NCI-H2081 (cell line): ENCODE measurements at places on chromosomes 16 and 17.
A peak's percentile ranks its signal among the peaks of the same experiment; 100 is the strongest.

DNA sequence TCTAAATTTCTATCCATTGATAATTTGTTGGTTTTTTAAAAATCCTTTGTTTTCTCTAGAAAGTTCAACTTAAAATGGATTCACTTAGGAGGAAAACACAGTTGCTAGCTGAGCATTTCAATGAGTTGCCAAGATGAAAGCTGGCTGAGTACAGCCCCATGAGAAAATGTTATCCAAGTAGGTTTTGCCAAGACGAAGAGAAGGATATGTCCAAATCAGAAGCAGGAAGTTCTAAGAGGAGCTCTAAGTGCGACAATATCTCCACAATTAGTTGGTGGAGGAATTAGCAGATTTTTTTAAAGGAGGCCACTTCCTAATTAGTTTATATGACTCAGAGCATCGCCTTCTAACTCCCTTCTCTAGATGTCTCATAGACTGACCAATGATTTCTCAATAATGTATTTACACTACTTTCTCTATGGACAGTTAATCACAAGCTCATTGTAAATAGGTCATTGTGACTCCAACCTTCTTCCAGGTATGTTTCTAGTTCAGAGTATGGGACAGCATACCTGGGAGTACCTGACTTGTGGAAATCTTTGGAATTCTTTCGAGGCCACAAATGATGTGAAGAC lies 873.3 kb upstream of the SOX9 start:
- no peak for DNase-seq

- no peak for DNase-seq
These were observed 13.6 kb downstream of the CDYL2 start for GRCh38 chr16:80790751-80791150.

GRCh38 chr16:87426423-87427215 lies 34.5 kb downstream of the MAP1LC3B start:
- no peak for DNase-seq

DNA sequence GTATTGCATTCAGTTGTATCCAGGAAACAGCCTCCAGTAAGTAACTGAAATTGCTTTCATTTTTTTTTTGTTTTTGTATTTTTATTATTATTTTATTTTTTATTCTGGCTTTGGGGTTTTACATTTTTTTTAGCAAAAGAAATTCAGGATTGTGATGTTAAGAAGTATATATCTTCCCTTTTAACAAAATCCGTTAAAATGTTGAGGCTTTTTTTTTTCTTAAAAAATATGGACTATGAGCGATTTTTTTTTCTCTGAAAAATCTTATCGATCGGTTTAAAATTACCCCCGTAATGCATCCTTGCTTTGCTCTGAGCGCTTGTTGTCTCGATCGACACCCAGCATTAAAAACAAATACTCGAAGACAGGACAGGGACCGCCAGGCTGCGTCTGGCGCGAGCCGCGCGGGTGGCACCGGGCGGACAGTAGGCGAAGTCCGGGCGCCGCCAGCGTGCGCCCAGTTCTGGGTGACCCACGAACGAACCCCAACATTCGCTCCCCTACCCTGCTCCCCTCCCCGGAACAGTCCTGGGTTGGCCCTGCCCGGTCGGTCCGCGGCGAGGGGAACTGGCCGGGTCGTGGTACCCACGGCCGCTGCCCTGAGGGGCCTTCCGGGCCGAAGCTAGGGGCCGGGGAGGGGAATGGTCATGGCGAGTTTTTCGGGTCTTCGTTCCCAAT lies 482 bp downstream of the BAHCC1 start:
- DNase-seq = no peak

GRCh38 chr17:7912927-7913524 lies 3.1 kb downstream of the RNF227 start:
- peak; percentile 6 for DNase-seq

DNA sequence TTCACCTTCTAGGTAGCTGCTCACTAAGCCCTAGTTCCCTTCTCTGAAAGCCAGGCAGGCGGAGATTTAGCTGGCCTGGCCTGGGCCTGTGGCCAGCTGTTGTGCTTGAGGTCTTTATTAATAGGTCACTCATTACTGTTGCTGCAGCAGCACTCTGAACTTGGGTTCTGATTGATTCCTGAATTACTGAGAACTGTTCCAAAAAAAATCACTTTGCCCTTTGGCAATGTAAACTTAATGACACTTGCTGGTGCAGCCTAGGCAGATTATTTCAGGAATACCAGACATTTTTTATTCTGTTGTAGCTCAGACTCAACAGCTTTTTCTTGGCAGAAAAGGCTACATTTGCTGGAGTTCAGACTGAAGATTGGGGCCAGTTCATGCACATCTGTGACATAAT lies 2.7 kb downstream of the TOM1L1 start:
- DNase-seq = no peak

DNA sequence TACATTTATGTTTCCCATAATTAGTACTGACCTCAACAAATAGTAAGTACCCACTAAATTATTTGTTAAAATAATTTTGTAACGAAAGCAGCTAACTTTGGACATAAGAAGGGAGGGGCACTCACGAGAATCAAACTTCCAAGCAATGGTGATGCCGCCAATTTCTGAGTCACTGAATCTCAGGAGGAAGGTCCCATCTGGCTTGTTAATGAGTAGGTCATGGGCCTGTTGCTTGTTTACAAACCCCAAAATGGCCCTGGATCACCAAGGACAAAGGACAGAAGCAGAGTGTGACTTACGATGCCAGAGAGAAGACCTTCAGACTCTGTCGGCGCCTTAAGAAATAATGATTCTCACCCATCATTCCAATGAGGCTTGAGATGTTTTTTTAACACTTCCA lies 15.8 kb upstream of the GHDC start:
- DNase-seq = no peak

- no peak for DNase-seq
These were observed 9.6 kb downstream of the FHOD1 start for GRCh38 chr16:67237396-67238277.

DNA sequence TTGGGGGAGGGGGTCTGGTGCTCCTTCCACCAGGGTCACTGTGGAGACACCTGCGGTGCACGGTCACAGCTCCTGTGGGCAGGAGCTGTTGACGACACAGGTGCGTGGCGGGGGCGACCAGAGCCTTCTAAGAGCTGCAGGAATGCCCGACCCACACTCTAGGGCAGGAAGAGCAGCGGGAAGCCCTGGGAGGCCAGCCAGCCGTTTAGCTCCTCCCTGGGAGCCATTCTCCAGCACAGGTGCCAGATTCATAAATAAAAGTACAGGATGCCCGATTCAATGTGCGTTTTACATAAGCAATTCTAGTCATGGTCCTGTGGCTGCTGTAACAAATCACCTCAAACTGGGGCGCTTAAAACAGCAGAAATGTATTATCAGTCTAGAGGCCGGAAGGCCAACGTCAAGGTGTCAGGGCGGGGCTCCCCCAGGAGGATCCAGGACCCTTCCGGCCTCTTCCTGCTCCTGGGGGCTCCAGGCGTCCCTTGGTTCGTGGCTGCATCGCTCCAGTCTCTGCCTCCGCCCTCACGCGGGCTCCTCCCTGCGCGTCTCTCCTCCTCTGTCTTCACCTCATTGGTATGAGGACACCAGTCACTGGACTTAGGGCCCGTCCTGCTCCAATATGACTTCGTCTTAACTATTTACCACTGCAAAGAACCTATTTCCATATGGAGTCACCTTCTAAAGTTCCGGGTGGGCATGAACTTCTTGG lies 155.4 kb downstream of the FOXL1 start:
- no peak for DNase-seq
